ENCODE measurements at places on chromosomes 3 and 15.

DNA sequence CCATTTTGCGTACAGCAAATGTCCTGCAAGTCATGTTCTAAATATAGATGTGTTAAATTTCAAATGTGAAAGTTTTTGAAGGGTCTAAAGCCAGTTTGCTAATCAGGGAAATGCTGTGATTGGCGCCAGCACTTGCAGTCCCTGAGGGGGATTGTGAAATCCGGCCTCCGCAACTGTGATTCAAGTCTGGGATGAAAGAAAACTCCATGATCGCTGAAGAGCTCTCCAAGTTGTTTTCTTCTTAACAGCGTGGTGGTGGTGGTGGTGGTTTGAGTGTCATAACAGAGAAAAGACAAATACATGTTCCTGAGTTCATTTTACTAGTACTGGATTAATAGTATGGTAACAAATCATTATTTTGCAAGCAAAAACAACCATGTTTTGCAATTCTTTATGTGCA is 51.8 kb downstream of the MITF start:
- DNase-seq, result no peak

DNA sequence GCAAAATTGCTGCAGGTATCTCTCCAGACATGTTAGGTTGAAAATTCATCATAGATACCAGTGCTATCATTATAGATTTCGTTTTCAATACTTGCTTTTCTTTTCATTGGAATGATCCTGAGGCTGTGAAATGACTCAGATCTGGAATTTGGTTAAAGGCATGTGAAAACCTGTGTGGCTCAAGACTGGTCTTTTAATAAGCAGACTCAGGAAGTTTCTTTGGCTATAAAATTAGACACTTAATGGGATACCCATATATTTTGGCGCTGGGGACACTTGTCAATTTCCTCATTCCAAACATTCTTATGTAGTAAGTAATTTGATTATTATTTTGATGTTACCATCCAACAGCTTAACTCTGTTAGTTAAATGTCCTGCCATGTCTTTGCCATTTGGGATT is 1041.1 kb upstream of the GBE1 start:
- no peak for DNase-seq

DNA sequence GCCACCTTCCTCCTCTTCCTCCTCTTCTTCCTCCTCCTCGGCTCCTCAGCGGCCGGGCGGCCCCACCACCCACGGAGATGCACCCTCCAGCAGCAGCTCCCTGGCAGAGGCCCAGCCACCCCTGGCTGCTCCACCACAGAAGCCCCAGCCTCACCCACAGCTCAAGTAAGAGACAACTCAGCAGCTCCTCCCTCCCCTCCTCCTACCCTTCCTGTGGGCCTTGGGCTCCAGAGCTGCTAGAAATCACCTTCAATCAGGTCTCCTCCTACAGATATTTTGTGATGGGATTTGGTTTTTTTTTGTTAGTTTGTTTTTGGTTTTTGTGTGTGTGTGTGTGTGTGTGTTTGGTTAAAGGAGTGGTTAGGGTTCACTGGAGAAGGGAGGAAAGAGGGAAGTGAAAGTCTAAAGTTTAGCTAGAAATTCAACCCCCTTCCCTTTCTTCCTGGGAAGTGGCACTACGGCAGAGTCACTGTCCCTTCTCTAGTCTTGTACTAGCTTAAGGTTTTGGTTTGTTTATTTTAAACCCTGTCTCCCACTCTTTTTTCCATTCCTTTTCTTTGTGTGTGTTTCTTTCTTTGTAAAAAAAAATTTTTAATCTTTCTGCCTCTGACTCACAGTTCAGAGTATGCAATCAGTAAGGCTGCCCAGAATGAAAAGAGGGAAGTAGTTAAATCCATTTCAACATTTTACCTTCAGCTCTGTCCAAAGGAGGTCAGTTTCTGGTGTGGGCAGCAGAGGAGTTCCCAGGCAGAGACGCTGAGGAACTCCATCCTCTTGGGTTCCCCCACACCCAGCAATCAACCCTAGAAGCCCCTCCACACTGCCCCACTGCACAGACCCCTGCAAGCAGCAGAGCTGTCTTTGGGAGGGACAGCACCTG is 29.0 kb upstream of the TIMP4 start:
- no peak for DNase-seq

DNA sequence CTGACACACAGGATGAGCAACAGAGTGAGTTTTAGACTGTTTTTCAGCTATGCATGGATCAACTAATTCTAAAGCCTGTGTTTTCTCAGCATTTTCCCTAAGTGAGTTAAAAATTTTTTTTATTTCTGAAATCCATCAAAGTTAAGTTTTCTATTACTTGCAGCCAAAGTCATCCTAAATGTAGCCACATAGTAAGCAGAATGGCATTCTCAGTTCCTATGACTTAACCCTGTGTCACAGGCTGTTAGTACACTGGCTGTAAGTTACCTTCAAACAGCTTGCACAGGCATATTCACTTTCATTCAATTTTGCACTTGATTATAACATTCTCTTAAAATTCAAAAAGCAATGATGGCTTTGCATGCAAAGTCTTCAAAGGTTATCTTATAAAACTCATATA is 368.2 kb downstream of the OCA2 start:
- DNase-seq, result no peak

DNA sequence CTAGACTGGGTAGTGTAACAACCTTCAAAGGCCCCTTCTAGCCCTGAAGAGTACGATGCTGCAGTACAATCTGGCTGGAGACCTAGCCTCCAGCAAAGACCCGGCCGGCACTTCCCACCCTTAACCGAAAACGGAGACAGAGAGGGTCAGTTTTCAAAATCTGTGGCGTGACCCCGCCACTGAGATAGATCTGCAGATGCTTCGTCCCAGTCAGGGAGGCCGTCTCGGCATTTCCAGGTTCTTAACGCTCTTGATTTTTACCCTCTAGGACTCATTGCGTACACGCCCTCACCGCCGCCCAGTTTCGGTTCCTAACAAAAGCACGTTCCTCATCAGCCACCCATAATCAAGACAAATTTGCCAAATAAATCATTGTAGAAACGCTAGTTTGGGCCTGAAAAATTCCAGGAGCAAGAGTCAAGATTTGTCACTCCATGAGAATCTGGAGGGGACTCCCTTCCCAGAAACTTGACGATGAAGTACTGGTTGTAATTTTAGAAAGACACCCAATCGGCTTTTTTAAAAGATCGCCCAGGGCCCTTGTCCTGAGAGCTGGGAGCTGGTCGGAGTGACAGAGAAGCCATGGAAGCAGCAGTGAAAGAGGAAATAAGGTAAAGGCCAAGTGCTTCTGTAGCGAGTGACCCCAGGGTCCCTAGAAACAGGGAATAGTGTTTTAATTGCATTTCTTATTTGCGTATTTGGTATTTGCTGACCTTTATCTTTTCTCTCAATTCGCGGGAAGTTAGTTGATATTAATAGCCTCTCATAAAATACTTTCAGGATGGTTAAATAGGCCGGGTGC is 868 bp upstream of the TMEM87A start:
- DNase-seq, result no peak

DNA sequence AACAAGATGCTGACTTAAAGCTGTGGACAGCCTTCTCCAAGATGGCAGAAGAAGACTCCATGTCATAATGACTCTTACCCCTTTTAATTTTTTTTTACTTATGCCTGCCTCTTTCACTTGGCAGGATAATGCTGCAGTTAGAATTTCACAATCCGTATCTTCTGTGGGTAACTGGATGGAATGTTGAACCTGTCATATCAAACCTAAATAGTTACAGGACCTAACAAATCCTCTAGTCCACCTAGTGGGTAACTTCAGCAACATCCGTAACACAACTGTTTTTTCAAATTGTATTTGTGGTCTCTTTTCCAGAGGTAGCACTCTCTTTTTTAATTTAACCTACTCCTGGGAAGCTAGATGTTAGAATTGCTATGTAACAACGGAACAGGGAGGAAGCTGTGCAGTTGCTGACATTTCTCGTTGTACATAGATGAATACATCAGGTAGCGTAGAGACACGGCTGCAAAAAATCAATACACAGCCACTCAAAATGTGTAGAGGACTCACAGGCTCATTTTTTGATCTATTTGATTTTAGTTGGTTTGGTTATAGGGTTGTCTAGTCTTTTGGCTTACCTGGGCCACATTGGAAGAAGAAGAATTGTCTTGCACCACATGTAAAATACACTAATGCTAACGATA is 43.9 kb upstream of the TRPM1 start:
- no peak for DNase-seq

DNA sequence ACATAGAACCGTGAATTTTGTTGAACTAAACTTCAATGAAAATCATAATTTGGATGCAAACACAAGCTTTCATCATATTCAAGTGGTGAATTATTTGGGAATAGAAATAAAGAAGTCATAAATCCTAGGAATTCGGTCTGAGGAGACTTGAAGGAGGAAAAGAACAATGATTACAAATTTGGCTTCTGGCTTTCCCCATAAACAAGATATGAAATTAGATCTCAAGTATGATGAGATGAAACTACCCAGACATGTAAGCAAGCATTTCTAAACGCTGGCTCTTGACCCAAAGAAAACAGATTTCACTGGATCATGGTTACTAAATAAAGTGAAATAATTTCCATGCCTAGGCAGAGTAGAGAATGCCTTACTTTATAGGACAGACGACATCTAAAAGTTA is 146.9 kb upstream of the LRTM1 start:
- DNase-seq, result no peak

DNA sequence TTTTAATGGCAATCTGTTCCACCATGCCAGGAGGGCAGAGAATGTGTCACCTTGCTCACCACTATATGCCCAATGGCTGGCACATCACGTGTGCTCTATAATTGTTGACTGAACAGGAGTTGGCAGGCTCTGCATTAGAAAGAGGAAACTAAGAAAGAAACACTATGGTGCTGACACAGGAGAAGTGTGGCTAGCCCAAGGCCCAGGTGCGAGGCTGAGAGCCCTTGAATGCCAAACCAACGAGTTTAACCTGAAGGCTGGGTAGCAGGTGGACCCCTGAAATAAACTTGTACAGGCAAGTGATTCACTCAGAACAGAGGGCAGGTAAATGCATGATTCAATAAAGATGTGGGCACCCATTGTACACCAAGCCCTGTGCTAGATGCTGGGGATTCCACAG is 2.4 kb downstream of the CHCHD4 start:
- no peak for DNase-seq

DNA sequence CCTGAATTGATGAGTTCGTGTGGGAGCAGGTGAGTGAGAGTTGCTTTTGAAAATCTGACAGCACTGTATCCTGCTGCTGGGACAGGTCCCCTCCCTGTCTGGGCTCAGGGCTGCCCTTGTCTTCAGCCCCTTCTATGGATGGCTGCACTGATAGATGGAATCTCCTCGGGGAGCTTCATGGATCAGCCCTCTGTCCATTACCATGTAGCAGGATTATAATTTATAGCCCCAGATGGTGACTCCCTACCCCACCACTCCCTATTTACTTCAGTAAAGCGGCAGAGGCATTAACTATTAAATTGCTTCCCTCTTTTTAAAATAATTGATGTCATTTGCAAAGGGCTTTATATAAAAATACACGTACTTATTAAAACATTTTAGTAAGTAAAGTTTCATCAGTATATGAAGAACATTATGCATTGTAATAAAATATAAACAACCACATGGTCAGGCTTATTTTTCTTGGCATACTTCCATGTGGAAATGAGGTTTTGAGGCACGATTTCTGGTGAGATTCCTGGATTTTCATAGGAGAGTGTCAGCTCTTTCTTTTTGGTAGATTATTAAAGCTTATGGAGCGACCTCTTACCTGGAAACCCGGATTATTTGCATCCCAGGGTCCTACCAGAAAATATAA is 38.5 kb downstream of the MAP3K13 start:
- no peak for DNase-seq

DNA sequence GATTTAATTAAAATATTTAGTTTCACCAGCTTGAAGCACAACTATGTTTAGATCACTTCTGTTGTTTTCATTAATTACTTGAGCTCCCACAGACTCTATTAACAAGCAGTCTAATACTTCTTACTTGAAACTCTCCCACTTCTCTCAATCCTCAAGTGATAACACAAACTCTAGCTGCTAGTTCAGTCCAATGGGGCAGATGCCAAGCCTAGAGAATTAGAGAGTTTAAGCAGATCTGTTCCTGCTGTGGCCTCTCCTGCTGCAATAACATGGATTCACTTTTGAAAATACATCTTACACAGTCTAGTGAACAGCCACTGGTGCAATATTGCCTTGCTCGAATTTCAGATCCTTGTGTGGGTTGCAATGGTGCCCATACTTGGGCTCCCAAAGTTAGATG is 566.4 kb upstream of the SGO1 start:
- no peak for DNase-seq

DNA sequence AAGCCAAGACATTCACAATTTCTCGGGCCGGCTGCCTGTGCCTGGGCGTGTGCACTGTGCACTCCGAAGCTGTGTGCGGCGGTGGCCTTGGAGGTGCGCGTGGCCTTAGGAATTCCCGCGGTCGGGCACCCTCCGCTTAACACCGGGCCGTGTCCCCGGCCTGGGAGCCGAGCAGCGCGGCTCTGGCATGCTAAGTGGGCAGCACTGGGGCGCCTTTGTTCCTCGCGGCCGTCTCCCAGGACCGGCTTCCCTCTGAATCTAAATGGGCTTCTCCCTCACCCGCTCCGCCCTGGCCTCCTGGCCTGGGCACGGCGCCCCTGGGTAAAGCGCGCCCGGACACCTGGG is 498 bp upstream of the ARNT2 start:
- DNase-seq, result no peak

DNA sequence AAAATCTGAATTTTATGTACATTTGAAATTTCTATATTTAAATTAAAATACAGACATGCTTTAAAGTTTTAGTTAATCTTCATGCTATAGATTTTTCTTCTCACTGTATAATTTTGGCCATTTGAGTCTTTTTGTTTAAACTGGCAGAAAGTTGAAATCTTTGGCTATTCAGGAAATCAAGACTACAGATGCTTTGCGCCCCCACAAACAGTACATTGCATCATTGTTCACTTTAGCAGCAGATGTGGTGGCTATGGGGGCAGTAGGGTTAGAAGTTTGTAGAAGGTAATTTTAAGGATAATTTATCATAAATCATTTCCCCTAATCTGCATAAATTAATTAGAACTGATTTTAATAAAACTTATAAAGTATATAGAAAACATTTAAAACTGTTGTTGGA is 20.9 kb downstream of the SPPL2A start:
- DNase-seq, result no peak

DNA sequence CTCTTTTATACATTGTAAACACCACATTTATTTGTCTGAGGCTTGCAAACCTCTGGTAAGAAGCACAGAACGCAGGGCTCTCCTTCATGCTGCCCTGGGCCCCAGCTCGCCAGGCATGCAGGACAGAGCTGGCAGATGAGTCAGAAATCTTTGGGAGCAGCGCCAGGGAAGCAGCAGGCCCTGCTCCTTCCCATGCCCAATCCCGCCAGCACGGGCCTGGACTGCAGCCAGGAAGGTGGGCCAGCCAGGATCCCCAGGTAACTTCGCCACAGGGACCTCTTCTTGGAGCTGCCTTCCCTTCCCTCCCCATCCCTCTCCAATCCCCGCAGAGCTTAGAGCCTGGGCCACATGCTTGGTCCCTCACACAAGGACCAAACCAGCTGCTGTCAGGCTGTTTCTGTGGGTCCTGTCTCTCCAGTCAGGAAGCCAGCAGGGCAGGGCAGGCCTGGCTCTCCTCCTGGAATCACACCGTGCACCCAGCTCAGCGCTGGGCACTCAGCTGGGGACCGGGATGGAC is 8.8 kb downstream of the STOML1 start:
- no peak for DNase-seq

GRCh38 chr15:92020804-92021203 is 167.3 kb downstream of the SLCO3A1 start:
- no peak for DNase-seq
